Frontal cortex (tissue), 4 donors: ENCODE measurements at places on chromosomes 7 and 10. TPM values are rescaled to one million over a fixed set of nuclear protein-coding genes. Genes with fewer than 3 reads are reported as not detected.

- DNase-seq = peak; percentile 58
These were observed 141.4 kb downstream of the GRID1 start for GRCh38 chr10:86225103-86225782.

BLVRA gene
- 16.3 TPM for total RNA-seq

- no peak for DNase-seq
These were observed 213.7 kb downstream of the HTR7 start for GRCh38 chr10:90644165-90644564.

DNA sequence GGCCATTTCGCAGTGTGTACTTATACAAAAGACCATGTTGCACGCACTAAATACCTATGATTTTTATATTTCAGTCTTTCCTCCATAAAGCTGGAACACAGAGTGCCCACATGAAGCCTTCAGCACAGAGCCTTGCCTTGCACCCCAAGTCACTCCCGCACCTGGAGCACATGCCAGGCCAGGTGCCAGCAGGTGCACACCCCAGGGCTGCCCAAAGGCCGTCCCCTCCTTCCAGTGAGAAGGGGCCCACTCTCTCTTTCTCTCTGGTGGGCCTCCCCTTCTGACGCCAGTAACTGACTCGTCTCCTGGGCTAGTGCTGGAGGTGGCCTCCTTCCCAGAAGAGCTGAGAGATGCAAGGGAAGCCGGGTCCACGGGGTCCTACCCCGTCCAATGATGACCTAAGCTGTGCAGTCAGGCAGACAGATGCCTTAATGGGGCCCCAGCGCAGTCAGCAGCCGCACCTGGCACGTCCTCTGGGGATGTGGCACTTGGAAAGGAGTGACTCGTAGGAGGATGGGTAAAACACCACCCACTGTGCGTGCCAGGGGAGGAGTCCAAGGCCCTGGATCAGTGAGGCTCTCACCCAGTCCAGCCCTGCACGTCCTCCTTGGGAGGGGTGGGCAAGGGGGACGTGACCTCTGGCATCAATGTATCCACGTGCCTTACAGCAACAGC, 17.7 kb upstream of the SHH start:
- DNase-seq = no peak

GRCh38 chr7:138882249-138882648, 84.3 kb upstream of the ATP6V0A4 start:
- DNase-seq = no peak
